ENCODE measurements at places on chromosomes 16 and 17.
A peak's percentile ranks its signal among the peaks of the same experiment; 100 is the strongest.

DNA sequence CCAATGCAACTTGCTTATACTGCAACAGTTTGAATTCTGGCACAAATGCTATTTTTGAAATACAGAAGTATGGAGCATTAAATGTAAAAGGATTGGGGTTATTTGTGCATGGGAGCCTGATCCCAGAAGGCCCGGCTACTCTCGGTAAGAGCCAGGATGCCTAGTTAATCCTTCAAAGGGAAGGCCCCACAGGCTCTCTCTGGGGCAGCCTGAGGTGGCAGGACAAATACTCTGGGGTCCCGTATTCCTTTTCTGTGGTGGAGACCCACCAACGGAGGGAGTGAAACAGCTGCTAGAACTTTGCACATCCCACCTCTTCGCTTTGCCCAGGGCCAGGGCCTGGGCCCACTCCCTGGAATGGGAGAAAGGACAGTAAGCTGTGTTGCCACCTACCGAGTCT is 30.4 kb downstream of the ERN1 start:
- no peak for DNase-seq

- no peak for DNase-seq
Observed at GRCh38 chr16:14071576-14072271, 605 bp downstream of the MRTFB start.

DNA sequence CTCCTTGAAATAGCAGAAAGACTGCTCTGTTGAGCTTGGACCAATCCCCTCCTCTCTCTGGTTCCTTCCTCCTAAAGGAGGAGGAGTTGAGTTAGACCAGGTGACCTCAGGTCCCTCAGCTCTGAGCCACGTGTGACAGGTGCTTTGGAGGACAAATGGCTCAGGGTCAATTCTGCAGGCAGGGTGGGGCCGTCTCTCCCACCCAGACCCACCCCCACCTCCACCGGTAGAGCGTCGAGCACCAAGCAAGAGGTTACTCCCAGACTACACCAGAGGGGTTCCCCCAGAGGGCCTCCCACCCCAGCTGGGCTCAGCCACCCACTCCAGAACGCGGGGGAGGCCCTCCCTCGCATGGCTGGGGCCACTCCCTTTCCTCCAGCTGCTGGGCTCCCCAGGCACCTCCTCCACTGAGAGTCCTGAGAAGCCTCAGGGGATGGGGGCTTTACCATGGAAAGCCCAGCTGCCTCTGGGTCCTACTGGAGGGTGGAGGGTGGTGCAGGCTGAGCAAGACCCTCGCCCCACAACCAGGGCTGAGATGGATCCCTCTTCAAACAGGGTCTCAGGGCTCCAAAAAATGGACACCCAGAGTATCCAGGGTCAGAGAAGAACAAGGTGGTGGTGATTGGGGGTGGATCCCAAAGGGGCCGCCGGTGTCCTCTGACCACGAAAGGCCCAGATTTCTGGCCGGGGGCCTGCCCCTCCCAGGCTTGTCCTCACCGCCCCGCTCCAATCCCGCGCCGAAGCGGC is 7.6 kb downstream of the MYO1C start:
- no peak for DNase-seq

DNA sequence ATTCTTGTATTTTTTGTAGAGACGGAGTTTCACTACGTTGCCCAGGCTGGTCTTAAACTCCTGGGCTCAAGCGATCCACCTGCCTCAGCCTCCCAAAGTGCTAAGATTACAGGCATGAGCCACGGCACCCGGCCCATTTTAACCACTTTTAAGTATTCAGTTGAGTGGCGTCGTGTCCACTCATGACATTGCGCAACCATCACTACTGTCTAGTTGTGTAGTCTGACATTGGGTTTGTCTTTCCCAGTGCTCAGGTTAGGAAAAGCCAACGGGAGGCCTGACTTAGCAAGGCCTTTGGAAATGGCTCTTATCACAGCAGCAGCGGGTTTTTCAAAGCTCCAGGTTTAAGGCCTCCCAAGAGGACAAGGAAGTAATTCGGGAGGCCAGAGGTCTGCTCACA is 58.7 kb downstream of the LITAF start:
- DNase-seq = no peak

DNA sequence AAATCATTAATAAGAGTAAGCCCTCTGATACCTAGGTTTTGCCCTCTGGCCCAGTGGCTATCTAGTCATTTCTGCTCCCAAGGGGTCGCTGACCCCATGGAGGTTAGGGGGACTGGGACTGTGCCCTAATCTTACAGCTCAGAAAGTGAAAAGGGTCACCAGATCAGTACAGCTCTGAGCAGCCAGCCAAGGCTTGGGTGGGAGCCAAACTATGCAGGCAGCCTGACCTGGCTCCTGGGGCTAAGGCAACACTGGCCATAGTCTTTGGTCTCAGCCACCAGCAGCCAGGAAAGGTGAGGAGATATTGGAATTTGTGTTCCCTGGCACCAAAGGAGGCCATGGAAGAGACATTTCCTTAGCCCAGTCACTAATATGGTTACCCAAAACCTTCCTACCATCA is 67.6 kb downstream of the ASIC2 start:
- DNase-seq = no peak

GRCh38 chr17:45581860-45582259 is 91.3 kb upstream of the PLEKHM1 start:
- DNase-seq = no peak

GRCh38 chr16:57577691-57578224 is 35.3 kb downstream of the ADGRG5 start:
- DNase-seq = no peak

DNA sequence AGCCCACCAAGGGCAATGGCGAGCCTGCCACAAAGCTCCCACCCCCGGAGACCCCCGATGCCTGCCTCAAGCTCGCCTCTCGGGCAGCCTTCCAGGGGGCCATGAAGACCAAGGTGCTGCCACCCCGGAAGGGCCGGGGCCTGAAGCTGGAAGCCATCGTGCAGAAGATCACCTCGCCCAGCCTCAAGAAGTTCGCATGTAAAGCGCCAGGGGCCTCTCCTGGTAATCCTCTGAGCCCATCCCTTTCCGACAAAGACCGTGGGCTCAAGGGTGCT is 40.1 kb downstream of the SREBF1 start:
- no peak for DNase-seq

- DNase-seq = no peak
Observed at GRCh38 chr17:77441940-77442339, 301.2 kb downstream of the SEC14L1 start.

DNA sequence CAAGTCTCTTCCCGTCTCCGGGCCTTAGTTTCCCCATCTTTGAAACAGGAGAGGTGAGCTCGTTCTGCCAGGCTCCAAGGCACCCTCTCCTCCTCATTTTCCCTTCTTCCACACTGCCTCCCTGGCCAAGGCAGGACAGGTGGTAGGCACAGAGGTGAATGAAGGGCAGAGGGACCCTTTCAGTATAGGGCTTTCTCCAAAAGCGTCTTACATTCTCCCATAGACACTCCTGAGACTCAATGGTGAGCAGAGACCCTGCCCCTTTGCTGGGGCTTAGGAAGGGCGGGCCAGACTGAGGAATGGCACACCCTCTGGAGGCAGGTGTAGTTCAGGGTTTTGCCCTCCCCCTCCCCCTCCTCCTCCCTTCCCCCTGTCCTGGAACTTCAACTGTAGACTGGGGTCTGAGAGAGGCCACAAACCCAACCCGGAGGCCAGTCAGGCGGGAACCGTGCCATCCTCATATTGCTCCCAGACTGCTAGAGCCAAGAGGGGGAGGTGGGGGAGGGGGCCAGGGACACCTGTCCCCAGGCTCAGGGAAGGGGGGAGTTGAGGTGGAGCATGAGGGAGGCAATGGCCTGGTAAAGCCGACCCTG is 1.9 kb downstream of the PLEKHH3 start:
- DNase-seq = no peak

GRCh38 chr17:2685696-2686095 is 25.9 kb downstream of the CLUH start:
- no peak for DNase-seq

GRCh38 chr17:20262226-20263114 is 204.9 kb downstream of the LGALS9B start:
- DNase-seq = no peak

DNA sequence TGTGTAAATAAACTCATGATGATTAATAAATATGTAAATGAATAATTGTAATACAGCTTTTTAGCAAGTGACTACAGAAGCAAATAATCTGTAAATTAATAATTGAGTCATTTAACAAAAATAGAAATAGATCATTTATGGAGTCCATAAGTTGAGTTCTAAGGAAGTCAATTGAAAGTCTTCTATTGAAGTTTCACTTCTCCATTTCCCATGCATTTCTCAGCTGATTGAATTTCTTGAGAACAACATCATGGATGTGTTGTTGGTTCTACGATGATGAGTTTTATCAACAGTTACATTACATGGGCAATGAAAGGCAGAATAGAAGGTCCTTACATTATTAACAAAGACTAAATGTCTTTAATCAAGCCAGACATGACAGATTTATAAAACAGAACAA is 290.4 kb downstream of the MAP2K6 start:
- no peak for DNase-seq

GRCh38 chr17:8041249-8041928 is 2.5 kb downstream of the ALOX15B start:
- DNase-seq = peak; percentile 28

- no peak for DNase-seq
Observed at GRCh38 chr17:19294443-19294842, 57.3 kb downstream of the EPN2 start.

DNA sequence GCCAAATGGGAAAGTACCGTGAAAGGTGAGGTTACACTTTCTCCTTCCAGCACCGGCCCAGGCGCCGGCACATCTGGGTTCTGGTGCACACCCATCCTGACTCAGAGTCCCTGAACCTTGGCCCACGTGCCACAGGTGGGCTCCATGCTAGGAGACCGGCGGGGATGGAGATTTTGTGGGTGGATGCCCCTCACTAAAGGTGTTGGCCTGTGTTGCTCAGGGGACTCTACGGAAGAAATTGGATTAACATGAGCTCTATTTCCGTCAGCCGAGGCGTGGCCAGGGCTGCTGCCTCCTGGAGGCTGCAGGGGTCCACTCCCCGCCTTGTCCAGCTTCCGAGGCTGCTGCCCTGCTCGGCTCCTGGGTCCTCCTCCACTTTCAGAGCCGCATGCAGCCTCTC is 30.8 kb downstream of the FBXO31 start:
- DNase-seq = no peak

GRCh38 chr16:73064994-73065545 is 17.1 kb upstream of the ZFHX3 start:
- no peak for DNase-seq

- DNase-seq = no peak
Observed at GRCh38 chr16:82701442-82701955, 74.7 kb downstream of the CDH13 start.

- no peak for DNase-seq
Observed at GRCh38 chr17:14302091-14302430, 1.2 kb downstream of the HS3ST3B1 start.

DNA sequence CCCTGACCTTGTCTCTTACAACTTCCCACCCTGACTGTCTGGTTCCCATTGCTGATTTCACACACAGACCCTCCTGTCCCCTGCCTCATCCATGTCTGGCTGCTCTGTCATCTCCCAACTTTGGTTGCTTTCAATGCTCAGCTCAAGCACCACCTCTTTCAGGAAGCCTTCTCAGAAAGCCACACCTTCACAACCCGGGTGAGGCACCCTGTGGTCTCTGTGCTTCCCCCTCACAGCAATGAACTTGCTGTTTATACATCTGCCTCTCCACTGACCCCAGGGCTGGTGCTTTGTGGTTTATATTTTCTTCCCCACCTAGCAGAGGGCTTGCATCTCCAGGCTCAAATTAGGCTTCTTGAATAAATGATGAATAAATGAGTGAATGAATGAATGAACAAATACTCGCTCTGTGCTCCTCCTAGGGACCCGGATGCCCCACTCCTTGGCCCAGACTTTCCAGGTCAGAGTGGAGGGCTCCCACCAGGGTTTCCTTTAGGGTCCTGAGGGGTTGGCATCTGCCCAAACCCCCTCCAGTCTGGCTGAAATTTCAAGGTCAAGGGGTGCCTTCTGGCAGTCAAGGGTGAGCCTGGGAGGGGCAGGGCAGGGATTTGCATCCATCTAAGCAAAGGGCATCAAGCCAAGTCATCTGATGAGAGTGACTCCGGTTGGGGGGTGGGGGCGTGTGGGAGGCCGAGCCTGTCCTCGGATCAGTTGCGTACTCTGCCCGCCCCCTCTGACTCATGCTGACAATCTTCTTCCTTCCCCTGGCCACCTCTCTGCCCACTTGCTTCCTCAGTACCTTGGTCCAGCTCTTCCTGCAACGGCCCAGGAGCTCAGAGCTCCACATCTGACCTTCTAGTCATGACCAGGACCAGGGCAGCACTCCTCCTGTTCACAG is at the start of gene ITGAX:
Gene ITGAX, plus strand, starts transcription at position 783 of the 898 bp plus-strand sequence. Its CDS starts 79 bp downstream, at position 862.
- no peak for DNase-seq

- DNase-seq = no peak
Observed at GRCh38 chr16:67555795-67556212, 6.5 kb upstream of the CTCF start.

DNA sequence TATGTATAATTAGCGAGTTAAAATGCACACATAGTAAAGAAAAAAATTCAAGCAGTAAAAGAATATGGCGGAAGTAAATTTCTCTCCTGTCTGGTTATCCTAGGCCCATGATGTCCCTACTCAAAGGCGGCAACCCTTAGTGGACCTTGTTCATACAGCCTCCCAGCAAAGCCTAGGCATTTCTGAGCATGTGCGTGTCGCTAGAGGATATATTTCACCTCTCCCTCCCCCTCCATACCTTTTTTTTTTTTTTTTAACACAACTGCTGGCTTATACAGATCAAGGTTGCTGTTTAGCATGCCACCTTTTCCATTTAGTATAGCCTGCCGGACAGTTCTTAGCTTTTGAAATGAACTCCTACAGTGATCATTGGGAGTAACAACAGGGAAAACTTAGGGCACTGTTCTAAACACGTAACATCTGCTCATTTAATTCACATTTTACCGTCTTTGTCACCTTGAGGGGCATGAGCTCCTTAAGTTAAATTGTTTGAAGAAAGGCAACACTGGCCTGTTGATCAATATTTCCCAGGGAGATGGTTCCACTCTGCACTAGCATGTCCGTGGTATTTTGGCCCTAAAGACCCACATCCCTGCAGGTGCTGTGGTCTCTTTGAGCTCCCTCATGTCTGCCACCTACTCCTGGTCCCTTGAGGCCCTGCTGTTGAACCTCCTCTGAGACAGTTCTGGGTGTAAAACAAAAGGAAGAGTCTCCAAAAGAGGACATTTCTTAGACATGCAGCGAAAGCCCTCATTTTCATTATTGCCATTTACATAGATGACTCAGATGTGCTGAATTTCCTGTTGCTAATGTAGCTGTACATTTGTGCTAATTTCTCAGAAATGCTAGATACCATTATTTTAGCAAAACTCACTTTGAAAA is 4.1 kb upstream of the TNFRSF13B start:
- DNase-seq = no peak

GRCh38 chr17:46141645-46142044 is 51.6 kb downstream of the KANSL1 start:
- no peak for DNase-seq

DNA sequence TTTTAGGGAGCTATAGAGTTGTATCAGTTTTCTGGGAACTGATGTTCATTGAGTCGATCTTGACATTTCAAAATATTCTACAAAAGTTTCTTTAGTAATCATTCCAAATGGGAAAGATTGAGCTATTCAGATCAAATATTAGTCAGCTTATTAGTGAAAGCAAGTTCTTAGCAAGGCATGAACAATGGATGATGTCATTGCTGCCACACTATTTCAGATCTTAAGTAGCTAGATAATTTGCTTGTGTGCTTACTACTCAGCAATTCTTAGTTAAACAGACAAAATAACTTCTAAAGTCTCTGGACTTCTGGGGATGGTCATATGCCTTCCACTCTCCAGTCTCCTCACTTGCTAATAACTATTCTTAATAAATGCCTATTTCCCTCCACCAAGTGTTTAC is 69.0 kb upstream of the CDH8 start:
- DNase-seq = no peak

GRCh38 chr16:19242987-19243575 is 42.5 kb upstream of the CLEC19A start:
- no peak for DNase-seq

GRCh38 chr16:54648575-54648974 is 282.1 kb upstream of the IRX5 start:
- DNase-seq = no peak
